GM23248 (cell line): ENCODE measurements at places on chromosomes 13 and 19. TPM values are rescaled to one million over a fixed set of nuclear protein-coding genes. Genes with fewer than 3 reads are reported as not detected.

The IL11 gene
- polyA plus RNA-seq = 6.7 and 6.9 TPM in 2 replicates

The TYROBP gene
- not detected in 2 replicates for polyA plus RNA-seq

The PINLYP gene
- 1.3 and 2.5 TPM in 2 replicates for polyA plus RNA-seq

The GJB2 gene
- 0.16 and 0.20 TPM in 2 replicates for polyA plus RNA-seq

The GRIK5 gene
- polyA plus RNA-seq = not detected in 2 replicates

The ELSPBP1 gene
- polyA plus RNA-seq = not detected in 2 replicates

The ADPRHL1 gene
- 1.6 and 1.8 TPM in 2 replicates for polyA plus RNA-seq

The SIPA1L3 gene
- polyA plus RNA-seq = 2.6 and 3.7 TPM in 2 replicates

The ZNF177 gene
- 0.61 and 1.2 TPM in 2 replicates for polyA plus RNA-seq

The SLC46A3 gene
- polyA plus RNA-seq = 4.2 and 4.6 TPM in 2 replicates

The RETN gene
- not detected in 2 replicates for polyA plus RNA-seq

The LILRA6 gene
- not detected in 2 replicates for polyA plus RNA-seq

The SIGLEC5 gene
- not detected in 2 replicates for polyA plus RNA-seq
